Omental fat pad (tissue), 4 donors: ENCODE measurements at places on chromosomes 11 and 22. TPM values are rescaled to one million over a fixed set of nuclear protein-coding genes. Genes with fewer than 3 reads are reported as not detected.

GRCh38 chr11:58659404-58659803 lies 36.9 kb downstream of the CNTF start:
- DNase-seq: no peak

GRCh38 chr22:44645531-44645930 lies 56.5 kb upstream of the PRR5 start:
- DNase-seq: no peak

- no peak for DNase-seq
These were observed 49.8 kb downstream of the FEZ1 start for GRCh38 chr11:125446279-125446678.

DNA sequence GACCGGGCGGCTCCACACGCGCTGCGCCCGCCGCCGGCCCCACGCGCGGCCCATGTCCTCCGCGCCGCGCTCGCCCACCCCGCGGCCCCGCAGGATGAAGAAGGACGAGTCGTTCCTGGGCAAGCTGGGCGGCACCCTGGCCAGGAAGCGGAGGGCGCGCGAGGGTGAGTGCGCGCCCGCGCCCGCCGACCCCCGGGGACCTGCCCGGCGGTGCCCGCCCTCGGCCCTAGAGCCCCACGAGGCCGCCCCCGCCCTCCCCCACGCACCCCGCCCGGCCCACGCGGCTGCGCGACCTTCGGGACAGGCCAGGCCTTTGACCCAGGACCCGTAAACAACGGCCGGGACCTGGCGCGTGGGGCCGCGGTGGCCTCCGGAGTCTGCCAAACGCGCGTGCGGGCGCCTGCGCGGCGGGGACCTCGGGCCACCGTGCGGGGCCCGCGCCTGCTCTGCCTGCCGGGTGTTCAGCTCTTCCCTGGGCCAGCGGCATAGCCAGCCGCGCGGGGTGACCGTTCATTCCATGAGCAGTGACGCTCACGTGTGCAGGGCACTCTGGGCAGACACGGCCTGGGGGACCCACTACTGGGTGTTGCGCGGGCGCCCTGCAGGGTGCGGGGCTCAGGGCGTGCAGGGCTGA lies at the start of gene PARVB:
TSS of gene PARVB (plus strand) at position 15 of the 634 bp plus-strand sequence. CDS start at position 53, 38 bp downstream.
- DNase-seq: no peak

DNA sequence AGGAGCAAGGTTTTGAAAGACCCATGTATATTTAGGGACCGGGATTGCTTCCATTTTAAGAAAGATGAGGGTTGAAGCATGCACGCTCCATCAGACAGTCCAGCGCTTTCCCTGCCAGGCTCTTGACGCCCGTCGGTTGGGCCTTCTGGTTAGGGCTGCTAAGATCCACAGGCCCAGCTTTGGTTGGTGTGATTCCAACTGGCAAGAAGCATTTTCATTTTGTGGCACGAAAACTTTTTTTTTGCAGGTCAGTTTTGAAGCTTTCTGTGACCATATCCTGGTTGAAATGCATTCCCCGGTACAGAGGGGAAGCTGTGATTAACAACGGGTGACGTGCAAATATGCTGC lies 34.3 kb upstream of the MPPED1 start:
- DNase-seq: no peak

DNA sequence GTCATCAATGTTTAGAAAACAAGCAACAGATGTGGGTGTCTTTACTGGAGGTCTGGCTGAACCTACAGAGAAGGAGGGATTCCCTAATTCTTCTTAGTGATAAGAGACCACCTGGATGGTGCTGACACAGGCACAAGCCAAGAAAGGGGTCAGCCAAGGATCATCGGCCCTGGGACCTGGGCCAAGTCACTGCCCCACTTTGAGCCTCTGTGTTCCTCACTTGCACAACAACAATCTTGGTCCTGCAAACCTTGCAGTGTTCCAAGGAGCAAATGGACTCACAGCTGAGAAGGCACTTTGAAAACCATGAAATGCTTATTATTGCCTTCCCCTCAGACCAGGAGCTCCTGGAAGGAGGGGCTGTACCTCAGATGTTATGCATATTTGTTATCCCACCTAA lies 7.0 kb upstream of the KCNE3 start:
- DNase-seq: no peak

DNA sequence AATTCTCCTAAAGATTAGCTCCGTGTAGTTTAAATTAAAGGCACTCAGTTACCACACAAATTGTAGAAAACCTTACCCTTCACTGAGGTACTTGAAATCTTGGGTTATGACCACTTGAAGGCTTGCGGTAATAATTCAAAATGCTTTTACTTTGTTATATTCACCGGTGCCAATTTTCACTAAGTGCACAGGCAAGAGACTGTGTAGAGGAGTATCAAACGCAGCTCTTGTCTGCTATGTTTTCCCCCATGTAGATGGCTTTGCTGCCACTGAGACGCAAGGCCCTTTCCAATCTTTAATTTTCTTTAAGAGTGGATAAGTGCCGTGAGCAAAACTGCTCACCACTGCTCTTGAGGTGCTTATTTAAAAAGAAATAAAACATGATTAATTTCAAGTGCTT lies 155.8 kb downstream of the CADM1 start:
- no peak for DNase-seq

The EMID1 gene
- 1.6 TPM for total RNA-seq

The CHADL gene
- total RNA-seq: 2.5 TPM

The B4GAT1 gene
- 37.1 TPM for total RNA-seq

The P4HA3 gene
- 0.50 TPM for total RNA-seq
